ENCODE measurements at places on chromosomes 7 and 10.

- DNase-seq: no peak
Measured at GRCh38 chr7:64630496-64630895, 35.4 kb upstream of the ZNF107 start.

DNA sequence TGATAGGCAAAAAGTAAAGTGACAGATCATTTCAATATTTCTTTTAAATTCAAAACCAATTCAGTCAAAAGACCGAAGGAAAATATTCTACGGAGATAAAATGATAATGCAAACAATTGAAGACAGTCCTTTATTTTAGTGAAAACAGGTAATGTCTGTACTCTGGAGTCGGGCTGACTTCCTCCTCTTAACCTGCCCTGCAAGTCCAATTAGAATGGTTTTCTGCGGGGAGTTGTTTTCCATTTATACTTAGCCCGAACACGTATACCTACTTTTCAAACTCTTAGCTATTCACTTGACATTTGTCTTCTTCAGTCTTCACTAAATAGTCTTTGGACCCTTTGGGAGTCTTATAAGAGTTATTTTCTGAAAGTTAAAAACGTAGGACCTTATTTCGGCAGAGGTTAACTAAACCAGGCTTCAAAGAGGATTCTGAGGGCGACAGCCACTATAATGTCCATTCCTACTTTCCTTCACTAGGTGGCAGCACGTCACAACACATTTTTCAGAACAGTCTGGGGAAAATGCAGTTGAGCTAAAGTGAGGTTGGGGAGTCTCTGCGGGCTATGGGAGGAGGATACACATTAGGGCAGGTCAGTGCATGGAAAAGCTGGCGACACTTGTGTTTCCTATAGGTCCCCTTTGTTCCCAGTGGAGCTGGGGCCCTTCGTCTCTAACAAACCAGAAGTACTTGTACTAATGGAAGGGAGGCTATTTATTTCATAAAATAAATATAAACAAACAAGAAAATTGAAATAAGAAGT is 472.0 kb downstream of the KCNMA1 start:
- DNase-seq: peak; percentile 57

- DNase-seq: no peak
Measured at GRCh38 chr10:96025566-96025965, 17.8 kb upstream of the CCNJ start.

GRCh38 chr10:112223725-112224124 is 40.2 kb upstream of the GPAM start:
- no peak for DNase-seq

- no peak for DNase-seq
Measured at GRCh38 chr7:353746-354325, 63.9 kb downstream of the FOXL3 start.

GRCh38 chr7:4139656-4140625 is 542.2 kb upstream of the FOXK1 start:
- DNase-seq: no peak

GRCh38 chr10:126611303-126611702 is 59.2 kb downstream of the C10orf90 start:
- DNase-seq: no peak

GRCh38 chr10:4372601-4373000 is 453.4 kb upstream of the AKR1E2 start:
- DNase-seq: no peak

DNA sequence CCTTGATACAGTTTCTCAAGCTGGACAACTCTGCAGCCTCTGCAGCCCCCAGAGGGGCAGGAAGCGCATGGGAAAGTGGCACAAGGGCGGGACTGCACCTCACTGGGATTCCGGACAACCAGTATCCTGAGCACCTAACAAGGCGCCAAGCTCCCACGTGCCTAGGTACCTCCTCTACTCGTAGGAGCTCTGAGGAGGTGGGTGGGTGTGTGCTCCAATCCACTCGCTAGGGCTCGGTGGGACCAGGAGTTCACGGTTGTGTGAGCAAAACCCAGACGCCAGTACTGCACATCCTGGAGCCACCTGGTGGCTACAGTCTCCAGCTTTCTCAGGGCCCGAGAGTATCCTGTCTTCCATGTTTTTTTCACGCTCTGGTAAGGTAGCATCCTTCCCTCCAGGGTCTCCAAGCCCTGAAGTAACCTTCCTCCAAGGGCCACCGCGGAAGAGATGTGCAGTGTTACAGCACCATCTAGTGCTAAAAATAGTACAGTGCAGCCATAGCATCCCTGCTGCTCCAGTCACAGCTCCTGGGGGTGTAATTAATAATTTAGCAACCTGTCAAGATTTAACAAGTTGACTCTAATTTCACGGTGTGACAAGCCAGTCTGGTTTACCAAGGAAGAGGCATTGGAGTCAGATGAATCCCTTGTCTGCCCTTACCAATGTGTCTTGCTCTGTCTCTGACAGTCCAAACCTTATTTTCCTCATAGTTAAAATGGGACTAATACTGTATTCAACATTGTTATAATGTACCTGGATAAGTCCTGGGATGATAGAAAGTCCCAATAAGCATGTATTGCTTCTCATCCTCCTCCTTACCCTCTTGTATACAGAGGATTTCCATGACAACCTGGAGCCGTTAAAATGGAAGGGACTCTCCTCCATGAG is 70.4 kb downstream of the HERPUD2 start:
- peak; percentile 16 for DNase-seq

DNA sequence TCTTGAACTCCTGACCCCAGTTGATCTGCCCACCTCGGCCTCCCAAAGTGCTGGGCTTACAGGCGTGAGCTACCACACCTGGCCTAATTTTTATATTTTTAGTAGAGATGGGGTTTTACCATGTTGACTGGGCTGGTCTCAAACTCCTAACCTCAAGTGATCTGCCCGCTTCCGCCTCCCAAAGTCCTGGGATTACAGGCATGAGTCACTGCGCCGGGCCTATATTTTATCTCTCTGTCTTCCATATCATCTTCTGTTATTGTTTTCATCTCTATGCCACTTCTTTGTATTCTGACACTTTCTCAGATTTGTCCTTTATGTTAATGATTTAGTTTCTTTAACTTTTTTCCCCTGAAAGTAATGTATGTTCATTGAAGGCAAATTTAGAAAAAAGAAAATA is 55.0 kb upstream of the FMC1 start:
- no peak for DNase-seq
